ENCODE measurements at places on chromosomes 1 and 21.

DNA sequence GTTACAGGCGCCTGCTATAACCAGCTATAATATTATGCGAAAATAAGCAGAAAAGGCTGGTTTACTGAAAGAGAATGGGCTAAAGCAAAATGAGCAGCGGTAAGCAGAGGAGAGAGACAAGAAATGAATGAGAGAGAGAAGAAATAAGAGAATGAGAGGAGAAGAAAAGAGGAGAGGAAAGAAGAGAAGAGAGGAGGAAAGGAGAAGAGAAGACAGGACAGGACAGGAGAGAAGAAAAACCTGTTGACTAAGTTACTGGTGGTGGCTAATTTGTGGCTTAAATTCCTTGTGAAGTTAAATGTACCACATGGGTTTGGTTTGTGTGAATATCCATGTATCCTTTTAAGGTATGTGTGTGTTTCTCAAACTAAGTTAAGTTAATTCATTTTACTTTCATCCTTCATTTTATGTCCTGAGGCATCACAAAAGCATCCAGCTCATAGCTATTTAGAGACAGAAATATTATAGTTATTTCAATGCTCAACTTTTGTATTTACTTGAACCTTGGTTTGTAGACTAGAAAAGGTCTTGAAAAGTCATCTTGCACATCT is 3.1 kb upstream of the DDR2 start:
- no peak for DNase-seq

DNA sequence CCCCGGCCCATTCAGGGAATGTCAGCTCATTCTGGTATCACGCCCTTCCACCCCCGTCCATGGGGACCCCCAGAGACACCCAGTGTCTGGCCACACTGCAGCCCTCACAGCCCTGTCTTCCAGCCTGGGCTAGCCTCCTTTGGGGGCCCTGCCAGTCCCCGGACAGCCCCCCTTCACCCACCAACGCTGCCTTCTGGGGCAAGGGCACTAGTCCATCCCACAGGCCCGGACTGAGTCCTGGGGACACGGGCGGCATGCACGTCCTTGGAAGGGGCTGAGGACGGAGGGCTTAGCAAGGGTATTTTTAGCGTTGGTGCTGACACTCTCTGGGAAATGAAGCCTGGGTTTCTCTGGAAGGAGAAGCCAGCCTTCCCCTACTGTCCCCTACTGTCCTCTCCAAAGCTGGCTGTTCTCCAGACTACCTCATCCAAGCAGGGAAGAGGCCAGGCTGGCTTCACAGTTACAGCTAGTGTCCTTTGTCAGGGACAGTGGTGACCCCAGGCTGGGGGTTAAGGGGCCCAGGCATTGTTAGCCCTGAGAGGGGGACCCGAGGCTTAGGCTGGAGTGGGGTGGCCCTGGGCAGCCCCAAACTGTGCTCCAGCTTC is 39.5 kb downstream of the COQ8A start:
- no peak for DNase-seq

- DNase-seq: no peak
Measured at GRCh38 chr1:169124459-169124858, 18.0 kb downstream of the ATP1B1 start.

DNA sequence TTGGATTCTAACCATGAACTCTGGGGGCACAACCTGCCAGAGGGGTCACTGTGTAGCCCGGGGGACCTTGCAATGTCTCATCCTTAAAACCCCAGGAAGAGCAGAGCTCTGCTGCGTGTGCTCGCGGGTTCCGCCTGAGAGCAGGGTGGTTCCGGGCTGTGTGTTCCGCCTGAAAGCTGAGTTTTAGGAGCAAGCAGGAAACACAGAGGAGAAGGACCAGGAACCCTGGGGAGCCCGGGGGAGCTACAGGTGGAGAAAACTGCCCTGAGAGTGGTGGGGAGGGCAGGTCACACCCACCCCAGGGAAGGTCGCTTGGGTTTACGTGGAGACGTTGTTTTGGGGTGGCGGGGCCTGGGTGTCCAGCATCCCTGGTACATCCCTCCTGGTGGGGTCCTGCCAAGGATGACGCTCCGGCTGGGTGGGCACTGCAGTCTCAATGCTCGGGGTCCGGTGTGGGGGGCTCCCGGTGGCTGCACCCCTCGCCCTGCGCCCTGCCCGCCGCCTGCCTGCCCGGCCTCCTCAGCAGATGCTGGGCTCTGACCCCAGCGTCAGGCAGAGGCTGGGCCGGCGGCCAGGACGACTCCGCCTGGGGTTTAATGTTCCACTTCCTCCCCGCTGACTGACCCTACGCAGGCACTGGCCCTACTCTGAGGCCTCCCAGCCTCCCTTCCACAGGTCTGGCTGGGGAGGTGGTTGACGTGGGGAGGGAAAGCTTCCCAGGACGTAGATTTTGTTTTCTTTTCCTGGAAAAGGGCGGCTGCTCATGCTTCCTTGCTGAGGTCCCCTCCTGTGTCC is 17.3 kb upstream of the C1orf159 start:
- no peak for DNase-seq
